ENCODE measurements at places on chromosomes 5 and 9.

DNA sequence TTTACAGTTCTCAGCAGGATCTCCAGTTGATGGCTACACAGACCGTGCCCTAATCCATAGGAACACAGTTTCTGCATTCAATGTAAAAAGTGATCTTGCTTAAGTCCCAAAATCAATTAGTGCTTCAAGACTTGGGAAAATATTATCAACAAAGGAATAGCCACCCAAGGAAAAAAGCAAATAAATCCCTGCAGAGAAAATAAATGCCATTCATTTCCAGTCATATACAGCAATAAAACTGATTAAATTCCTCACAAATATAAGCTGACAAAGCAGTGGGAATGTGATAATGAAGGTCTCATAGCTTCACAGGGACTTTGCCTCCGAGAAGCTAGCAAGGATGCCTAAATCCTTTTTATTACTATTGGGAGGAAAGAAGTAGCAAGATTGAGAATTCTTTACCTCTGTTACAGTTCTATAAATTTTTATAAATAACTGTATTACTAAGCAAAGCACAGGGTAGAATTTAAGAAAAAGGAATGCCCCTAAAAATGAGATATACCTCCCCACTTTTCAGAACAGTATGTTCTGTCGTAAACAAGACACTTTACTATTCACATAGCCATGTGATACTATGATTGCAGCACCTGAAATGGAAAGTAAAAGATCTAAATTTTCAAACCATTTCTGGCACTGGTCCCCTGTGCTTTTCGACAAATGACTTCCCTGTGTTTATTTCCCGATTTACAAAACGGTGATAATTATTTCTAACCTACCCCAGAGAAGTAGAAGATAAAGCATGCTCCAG, 59.8 kb downstream of the ARSB start:
- no peak for DNase-seq

DNA sequence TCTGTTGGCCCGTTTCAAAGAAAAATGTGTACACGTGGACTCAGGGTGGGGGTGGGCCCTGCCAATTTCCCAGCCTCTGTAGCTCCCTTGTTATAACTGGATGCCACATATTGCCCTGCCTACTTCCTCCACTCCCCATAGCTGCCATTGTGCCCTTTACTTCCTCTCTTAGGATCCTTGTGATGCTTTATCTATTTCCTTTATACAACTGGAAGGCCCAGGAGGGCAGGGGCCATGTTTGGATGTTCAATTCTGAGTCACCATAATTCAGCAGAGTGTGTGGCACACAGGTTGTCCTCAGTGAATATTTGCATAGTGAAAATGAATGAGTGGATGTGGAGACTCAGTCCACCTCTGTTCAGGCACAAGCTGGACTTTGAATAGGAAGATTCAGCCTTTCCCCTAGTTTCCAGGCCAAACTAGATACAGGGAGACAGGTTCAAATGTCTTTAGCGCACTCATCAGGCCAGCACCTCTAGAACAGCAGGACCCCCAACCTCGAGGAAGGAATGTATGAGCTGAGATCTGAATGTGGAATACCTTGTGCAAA, 10.6 kb upstream of the FEM1C start:
- DNase-seq, result no peak

GRCh38 chr9:136171801-136172411, 33.0 kb downstream of the LHX3 start:
- no peak for DNase-seq

DNA sequence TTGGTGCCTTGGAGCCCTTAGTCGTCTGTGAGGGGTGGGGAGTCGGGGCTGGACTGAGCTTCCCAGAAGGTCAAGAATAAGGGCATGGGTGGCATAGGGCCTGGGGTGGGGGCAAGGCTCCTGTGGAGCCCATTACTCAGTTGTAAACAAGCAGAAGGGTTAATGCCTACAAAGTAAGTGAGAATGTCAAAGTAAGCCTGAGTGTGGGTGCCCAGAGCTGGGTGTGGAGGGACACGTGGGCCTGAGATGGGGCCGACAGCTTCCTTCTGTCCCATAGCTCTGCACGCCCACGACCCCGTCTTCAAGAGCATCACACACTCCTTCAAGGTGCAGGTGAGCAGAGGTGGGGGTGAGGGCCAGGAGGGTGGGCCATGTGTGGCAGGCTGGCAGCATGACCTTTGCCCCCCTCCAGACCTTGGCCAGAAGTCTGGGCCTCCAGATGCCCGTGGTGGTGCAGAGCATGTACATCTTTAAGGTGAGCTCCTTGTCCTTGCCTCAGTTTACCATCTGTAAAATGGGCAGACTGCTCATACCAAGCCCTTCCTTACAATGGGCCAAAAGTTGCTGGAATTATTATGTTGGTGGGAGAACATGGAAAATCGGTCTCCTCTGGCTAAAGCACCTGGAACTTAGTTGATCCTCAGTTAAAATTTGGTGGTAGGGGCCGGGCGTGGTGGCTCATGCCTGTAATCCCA, 11.1 kb downstream of the DOLK start:
- no peak for DNase-seq

- no peak for DNase-seq
These were observed 95.8 kb upstream of the PANK3 start for GRCh38 chr5:168674893-168675482.

GRCh38 chr5:119218830-119219782, 136.7 kb upstream of the TNFAIP8 start:
- no peak for DNase-seq
